ENCODE measurements at places on chromosomes 2 and 18.

DNA sequence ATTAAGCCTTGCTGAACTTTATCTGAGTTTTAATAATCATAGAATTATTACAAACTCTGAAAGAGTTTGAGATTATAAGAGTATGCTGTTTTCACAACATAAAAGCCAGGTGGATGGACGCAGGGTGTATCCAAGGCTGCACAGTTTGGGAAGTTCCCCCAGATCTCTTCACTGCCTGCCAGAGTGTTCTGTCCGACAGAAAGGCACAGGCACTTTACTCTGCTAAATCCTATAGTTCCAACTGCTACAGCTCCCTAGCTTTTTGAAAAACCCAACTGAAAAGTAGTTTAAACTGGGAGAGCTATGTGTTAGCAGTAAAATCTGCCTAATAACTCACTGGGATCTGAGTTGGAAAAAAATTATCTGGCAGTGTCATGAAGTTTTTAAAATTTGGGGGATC is 38.0 kb downstream of the MFSD6 start:
- no peak for DNase-seq

GRCh38 chr2:190575263-190575662 is 40.7 kb upstream of the NEMP2 start:
- DNase-seq: no peak

GRCh38 chr2:159200498-159200897 is 86.0 kb downstream of the WDSUB1 start:
- DNase-seq: no peak

DNA sequence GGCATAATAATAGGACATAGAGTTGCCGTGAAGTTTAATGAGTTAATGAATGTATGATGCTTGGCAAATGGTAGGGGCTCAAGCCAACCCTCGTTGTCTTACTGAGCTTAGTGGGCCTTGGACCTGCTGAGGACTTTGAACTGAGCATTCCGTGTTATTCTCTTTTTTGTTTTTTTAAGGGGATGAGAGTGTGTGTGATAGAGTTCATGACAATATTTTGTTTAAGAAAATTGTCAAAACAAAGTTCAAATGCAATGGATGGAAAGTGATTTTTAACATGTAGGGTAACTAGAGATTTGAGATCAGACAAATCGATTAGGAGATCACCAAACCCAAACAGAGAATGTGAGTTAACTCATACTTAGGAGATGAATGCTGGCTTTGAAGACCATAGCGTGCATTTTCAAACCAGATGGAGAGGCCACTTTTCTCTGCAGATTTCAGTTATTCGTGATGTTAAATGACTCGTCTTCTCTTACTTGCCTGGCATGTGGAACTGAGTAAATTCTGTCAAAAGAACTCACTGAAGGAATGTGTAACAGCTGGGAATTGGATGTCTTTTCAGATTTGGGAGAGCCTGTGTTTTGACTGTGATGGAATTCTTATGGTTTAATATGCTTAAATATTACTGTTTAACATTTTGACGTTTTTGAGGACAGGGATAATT is 88.7 kb downstream of the NEDD4L start:
- DNase-seq: no peak

DNA sequence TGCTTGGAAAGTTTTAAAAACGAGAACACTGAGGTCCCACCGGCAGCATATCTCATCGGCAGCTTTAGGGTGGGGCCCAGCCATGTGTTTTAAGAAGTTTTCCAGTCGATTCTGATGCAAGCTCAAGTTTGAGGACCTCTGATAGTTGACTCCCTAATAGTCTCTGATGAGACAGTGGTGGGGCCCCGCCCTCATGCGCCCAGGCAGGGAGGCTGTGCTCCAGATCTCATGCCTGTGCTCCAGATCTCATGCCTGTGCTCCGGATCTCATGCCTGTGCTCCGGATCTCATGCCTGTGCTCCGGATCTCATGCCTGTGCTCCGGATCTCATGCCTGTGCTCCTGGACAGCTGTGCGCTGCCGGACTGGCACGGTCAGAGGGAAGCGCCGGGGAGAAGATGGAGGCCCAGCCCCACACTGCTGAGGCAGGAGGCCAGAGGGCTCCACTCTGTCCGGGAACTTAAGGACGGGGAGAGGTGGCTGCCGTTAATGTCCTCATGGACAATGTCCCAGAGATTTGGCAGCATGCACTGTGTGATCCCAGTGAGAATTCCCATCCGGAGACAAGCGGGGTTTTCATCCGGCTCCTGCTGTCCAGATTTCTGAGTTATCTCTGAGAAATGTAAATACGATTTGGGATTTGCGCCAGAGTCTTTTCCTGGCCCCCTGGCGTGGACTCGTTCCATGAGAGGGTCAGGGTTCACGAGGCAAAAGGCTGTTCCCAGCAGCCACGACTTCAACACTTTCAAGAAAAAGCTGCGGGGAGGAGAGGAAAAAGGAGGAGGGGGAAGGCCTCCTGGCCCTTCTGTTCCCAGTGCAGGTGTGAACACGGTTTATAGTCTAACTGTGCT is 9.4 kb upstream of the COLEC11 start:
- no peak for DNase-seq

- no peak for DNase-seq
These were observed 1.1 kb downstream of the DLGAP1 start for GRCh38 chr18:4453874-4454536.

DNA sequence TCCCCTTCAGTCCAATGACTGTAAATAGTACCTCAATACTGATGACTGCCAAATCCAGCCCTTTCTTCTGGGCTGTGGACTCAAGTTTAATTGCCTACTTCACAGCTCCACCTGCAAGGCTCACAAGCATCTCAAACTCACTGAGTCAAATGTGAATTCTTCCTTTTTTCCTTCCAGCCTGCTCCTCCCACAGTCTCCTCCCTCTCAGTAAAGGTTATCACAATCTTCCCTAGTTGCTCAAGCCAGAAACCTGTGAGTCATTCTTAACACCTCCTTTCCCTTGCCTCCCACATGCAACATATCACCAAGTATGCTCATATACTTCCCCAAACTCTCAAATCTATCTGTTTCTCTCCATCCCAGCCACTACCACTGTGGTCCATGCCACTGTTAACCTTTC is 3.7 kb upstream of the MFSD6 start:
- no peak for DNase-seq

DNA sequence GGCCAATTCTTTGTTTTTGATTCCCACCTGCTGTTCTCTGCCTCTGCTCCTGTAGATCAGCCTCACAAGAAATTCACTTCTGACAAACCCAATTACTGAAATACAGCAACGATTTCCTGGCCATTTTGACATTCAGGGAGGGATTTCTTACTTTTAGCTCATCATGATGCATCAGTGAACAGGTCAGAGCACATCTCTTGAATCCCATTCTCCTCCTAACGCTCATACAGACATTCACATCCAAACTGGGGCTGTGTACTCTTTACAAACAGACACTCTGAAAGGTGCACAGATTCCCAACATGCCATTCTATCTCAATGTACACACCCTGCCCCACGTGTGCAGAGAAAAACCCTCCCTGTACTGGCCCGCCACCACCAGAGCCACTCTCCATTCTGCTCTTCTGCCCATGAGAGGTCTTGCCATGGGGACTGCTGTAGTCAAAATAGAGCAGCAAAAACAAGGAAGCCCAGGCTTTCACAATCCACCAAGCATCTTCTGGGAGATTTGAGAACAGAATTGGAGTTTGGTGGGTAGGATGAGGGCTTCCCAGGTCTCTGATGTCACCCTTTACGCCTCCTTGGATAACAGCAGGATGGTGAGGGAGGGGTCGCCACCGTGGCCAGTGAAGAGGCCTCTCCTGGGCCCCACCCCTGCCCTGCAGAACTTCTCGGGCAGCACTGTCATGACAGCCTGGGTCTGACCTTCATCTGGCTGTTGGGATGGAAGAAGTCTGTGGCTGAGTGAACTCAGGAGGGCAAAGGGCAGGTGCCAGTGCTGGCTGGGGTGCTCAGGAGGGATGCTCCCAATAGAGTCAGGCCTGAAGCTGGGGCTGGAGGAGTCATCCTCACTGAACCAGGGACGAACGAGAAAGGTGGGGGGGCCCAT is 41.9 kb upstream of the ZFP36L2 start:
- DNase-seq: no peak

- no peak for DNase-seq
These were observed 7.7 kb downstream of the MAPRE3 start for GRCh38 chr2:26978061-26978596.

DNA sequence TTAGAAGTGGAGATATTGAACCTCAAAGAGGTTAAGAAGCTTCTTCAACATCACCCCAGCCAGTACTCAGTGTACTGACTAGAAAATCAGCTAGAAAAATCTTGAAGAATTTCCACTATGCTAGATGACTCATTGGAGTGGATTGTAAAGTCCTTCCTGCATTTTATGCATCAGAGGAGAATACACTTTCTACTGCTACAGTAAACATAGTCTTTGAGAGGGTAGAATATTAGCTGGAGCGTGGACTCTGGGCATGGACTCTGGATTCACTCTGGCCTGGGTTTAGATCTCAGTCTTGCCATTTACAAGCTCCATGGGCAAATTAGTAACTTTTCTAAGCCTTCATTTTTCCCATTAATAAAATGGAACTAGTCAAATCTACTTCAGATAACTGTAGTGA is 215.9 kb downstream of the IRS1 start:
- no peak for DNase-seq

DNA sequence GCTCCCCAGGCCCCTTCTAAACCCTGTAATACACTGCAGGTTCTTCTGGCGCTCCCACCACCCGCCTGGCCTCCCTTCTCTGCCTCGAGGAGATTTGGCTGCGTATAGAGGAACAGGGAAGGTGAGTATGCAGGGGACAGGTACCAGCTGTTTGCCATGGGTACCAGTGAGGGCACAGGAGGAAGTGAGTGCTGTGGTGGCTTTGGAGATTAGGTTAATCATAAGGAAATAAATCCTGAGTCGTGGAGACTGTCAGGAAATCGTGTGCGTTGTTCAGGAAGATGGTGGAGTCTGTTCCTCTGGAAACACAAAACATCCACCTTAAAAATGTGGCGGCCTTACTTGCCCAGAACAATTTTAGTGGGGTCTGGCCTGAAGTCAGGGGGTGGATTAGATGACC is 230.4 kb downstream of the FAM210A start:
- no peak for DNase-seq

- DNase-seq: no peak
These were observed 845 bp upstream of the MYCN start for GRCh38 chr2:15939556-15939853.

DNA sequence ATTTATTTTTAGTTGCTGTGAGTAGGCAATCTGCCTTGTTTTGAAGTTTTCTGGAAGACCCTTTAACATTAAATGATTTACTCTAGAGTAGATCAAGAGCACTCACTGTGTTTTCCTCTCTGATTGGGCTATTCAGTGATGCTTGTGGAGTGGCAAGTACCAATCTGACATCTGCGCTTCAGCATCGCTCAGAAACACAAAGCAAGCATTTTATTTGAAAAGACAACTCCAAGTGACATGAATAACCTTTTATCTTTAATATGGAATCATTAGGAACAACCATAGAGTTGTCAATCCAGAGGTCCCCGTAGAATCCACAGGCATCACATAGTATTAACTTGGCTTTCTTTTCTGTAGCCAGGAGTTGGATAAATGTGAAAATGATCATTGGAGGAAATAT is 114.7 kb downstream of the CPS1 start:
- no peak for DNase-seq

DNA sequence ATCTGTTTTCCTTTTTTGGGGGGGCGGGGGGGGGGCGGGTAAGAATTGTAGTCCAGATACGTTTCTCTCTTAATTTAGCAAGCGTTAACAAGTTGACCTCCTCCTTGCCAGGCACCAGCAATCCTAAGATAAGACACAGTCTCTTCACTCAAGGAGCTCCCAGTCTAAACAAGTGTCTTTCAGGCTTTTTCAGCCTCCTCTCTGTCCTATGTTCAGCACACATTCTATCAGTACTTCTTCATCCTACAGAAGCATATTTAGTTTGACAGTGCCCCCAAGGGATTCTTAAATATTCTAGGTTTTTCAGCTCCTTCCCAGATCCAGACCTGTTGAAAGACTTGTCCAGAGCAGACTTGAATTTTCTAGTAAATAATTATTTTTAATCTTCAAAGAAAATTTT is 2.7 kb downstream of the PPP1CB start:
- DNase-seq: no peak

- DNase-seq: no peak
These were observed 1128.2 kb downstream of the BCL11A start for GRCh38 chr2:59425247-59425646.

DNA sequence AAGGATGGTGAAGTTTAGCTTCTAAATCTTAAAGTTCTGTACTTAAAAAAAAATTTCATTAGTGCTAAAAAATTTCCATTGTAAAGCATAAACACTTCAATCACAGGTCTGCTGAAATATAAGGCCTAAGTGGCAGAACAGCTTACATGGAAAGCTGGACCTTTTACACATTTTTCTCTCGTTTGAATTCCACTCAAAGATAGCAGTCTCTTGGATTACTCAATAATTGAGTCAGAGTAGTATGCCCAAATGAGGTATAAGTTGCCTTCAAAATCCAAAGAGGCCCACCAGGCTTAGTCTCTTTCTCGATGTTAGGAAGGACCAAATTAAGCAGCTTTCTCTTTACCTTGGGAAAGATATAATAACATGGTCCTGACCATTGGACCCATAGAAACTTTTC is 220.4 kb upstream of the CWC22 start:
- no peak for DNase-seq

DNA sequence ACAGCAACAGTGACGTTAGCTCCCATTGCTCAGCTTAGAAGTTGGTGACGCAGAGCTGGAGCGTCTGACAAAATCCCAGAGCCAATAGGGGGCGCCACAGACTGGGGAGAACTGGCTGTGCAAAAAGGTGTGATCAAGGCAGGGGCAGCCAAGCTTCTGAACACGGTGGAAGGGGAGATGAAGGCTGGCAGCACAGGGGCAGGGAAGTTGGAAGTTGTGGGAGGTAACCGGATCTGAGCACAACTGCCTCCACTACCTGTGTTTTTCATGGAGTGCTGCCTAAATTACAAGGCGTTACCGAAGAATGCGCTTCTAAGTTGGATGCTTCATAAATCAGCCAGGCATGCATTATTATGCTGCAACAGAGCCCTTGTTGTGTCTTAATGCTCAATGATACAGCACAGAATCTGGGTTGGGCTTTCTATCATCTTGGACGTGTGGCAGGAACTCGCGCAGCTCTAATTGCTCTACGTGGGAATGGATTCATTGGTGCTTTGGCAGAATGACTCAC is 370.0 kb downstream of the SLC4A3 start:
- no peak for DNase-seq

DNA sequence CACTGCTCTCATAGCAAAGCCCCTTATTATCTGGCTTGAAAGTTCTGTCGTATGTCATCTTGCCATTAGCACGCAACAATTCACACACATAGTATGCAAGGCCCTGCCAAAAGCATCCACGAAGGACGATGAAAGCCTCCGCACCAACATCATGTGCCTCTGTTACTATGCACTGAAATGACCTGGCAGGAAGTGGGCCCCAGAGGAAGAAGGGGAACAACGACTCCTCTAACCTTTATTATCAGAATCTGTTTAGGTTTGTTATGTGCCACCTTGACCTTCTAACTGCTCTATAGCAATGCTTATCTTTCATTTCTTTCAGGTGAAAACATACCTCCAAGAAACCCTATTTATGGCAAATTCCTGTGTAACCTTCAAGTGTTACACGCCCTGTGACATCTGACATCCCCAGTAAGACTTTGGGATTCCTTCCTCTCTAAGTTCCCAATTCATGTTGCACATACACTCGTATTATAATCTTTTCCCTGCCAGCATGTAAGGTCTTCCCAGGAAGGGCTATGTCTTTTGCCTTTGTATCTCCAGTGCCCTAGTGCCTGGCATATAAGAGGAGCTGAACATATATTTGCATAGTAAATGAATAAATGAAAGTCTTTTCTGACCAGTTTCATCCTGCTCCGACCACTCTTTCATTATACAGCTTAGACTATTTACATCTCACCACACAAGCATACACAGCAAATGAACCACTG is 7.0 kb upstream of the NDUFV2 start:
- DNase-seq: no peak
